ENCODE measurements at places on chromosomes 6 and 20.

- DNase-seq, result no peak
These were observed 75.0 kb downstream of the BCKDHB start for GRCh38 chr6:80181352-80182081.

DNA sequence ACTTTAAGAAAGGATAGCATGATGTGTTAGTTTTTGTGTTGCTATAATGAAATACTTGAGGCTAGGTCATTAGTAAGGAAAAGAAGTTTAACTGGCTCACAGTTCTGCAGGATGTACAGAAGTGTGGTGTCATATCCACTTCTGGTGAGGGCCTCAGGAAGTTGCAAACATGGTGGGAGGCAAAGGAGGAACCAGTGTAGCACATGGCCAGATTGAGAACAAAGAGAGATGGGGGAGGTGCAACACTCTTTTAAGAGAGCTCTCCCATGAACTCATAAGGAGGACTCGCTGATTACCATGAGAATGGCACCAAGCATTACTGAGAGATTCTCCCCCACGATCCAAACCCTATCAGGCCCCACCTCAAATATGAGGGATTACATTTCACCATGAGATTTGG lies 265.4 kb downstream of the RIMS1 start:
- DNase-seq, result no peak

DNA sequence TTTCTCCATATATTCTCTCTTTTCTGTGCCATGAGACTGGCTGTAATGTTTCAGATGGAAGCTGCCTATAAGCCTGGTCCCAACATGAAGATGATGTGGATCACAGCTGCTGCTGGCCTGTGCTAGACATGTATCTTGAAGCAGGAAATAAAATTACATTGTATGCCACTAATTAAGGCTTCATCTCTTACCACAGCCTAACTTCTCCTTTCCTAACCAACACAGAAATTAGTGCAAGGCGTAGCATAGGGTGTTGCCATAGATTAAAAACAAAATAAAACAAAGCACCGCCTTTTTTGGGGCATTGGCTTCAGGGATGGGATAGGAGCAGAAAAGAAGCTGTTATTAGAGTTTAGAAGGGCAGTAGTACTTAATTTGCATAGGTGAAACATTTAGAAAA lies 4.7 kb upstream of the SLC17A4 start:
- no peak for DNase-seq

GRCh38 chr6:452301-453067 lies 60.9 kb downstream of the IRF4 start:
- DNase-seq, result no peak

- DNase-seq, result no peak
These were observed 195.5 kb downstream of the MAFB start for GRCh38 chr20:40493549-40493948.

DNA sequence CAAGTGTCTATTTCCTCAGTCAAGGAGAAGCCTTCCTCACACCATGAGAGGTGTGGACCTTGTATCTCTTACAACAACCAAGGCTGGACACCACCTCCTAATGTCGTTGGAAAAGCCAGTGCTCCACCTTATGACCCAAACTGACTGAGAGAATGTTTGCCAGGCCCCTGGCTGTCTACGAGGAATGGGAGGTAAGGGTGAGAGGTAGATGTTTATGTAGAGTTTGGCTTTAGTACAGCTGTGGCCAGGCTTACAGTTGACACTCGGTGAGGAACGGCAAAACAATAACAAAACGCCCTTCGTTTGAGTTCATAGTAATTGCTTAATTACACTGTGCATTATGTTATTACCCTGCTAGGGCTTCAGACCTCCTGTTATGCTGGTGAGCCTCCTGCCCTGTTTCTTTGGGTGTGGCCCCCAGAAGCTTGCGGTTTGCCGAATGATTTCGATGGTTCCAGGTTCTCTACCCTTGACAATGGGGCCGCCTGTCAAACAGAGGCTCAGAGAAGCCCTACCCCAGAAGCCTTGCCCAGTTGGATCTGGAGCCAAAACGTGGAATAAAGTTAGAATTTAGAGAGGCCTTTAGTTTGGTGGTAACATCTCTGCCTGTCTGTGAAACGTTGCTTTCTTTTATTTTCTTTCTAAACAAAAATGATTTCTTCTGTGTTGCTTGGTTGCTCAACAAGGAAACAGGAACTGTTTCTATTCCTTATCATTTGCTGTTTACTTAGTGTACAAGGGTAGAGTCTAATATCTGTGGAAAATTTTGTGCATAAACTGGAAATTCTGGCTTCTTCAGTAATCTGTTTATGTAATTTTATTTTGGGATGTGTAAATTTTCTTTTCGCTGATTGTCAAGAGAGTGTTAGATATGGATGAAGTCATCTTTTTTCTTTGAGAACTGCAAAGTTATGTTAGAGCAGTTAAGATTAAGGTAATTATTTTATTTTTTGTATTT lies 60.4 kb upstream of the FOXQ1 start:
- DNase-seq, result no peak

DNA sequence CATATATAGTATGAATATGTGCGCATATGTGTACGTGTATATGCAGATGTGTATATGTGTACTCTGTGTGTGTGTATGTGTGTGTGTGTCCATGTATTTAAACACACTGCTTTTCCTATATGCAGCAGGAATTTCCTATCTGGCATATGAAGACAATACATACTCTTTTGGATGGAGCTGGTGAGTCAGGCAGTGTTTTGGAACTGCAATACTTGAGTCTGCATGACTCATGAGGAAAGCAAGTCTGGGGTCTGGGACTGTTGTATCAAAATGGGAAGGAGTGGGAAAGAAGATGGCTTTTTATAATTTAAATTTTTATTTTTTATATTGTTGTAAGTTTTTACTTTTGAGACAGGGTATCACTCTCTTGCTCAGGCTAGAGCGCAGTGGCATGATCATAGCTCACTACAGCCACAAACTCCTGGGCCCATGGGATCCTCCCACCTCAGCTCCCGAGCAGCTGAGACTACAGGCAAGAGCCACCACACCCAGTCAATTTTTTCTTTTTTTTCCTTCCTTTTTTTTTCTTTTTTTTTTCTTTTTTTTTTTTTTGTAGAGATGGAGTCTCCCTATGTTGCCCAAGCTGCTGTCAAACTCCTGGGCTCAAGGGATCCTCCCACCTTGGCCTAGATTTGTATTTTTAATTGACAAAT lies 72.2 kb downstream of the ATXN1 start:
- no peak for DNase-seq

DNA sequence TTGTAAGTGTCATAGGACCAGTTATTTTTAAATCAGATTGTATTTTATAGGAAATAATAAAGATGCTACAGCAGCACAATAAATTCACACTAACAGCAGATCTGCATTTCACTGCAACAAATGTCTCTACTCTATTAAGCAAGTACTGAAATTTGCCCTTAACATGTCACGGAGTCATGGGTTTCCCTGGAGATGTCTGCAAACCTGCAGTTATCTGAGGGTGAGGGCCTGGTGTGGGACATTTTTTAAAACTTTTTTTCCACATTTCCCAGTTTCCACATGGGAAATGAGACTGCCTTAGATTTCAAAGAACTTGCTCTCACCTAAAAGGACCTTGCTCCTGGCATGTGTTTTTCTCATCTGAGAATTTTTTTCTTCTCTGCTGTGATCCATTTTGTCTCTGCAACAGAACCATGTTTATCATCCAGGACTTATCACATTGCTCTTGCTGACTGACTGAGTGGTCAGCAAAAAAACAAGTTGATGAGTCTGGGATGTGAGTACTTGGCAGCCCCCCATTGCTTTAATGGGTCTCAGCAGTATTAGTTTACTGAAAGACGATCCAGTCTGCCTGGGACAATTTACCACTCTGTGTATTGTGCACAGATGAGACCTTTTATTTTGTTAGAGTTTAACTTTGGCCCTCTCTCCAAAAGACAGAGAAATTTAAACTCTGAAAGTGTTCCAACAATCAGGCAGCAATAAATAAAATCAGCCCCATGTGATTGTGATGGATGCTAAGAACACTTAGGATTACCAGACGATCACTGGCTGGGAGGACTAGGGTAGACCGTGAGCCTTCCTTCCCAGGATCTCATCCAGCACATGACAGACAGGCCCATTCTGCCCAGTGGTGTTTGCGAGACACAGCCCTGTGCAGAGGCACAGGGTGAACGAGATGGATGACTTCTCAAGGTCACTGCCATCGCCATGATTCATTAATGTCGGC lies 268.8 kb downstream of the BTBD9 start:
- no peak for DNase-seq

GRCh38 chr20:47315339-47316056 lies 41.0 kb downstream of the ZMYND8 start:
- DNase-seq, result no peak

DNA sequence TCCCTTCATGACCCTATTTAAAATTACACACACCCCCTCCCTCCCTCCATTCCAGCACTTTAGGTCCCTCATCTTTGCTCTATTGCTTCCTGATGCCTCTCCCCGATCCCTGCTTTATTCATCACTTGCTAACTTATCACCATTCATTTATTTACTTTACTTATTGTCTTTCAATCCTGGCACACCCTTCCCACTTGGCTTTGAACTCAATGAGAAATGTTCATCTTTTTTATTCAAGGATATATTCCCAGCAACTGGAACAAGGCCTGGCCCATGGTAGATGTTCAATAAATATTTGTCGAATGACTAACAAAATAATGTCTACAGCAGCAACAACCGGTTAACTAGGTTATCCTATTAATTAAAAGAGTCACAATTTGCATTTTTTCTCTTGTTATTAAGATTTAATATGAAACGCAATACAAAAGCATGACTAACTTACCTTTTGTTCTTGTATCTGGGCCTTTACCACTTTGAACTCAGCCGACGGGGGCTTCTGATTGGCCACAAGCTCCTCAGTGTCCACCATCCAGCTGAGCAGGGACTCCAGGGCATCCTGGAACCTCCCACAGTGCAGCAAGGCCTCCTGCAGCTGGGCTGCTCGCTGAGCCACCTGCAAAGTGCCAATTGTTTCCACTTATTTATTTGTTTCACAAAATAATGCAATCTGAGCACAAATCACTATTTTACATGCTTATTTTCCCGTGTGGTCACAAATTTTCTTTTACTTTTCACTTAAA lies 107.8 kb downstream of the DST start:
- no peak for DNase-seq

DNA sequence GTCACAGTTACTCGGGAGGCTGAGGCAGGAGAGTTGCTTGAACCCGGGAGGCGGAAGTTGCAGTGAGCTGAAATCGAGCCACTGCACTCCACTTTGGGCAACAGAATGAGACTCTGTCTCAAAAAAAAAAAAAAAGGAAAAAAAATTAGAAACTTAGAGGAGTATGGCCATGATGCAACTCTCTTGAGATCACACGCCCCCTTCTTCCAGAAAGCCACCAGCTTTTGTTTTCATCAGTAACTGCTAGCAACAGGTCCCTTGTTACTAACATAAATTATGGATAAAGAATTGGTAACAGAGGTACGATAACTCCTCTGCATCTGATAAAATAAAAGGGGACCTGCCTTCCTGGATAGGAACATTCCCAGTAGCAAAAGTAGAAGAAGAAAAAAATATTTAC lies 308.2 kb downstream of the CD83 start:
- DNase-seq, result no peak

DNA sequence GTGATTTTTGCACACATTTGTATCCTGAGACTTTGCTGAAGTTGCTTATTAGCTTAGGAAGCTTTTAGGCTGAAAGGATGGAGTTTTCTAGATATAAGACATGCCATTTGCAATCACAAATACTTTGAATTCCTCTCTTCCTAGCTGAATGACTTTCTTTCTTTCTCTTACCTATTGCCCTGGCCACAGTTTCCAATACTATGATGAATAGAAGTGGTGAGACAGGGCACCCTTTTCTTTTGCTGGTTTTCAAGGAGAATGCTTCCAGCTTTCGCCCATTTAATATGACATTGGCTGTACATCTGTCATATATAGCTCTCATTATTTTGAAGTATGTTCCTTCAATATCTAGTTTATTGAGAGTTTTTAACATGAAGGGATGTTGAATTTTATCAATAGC lies 409.6 kb upstream of the EPHA7 start:
- no peak for DNase-seq

GRCh38 chr20:16025084-16025483 lies 548.2 kb downstream of the KIF16B start:
- DNase-seq, result no peak

GRCh38 chr20:37533154-37533715 lies 5.6 kb upstream of the BLCAP start:
- no peak for DNase-seq

DNA sequence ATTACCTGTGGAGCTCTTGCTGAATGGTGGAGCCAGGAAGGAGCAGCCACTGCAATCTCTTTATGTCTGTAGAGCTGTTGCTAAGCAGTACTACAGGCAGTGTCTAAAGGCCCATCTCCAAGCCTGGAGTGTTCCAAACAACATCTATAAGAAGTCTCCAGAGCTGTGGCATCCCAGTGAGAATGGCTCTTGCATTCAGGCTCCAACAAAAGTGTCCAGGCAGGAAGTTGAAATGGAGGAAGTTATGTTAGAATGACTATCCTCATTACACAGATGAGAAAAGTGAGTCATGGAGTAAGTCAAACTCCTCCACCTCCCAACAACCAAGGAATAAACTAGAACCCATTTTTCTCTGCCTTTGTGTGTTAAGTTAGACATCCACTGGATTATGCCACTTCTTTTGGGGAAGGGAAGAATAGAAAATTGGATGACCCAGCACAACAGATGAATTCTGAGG lies 288.5 kb upstream of the STXBP5 start:
- DNase-seq, result no peak

- peak; percentile 17 for DNase-seq
These were observed 10.6 kb downstream of the CTCFL start for GRCh38 chr20:57514273-57514751.

GRCh38 chr20:5660346-5660745 lies 89.9 kb upstream of the SHLD1 start:
- DNase-seq, result no peak

- DNase-seq, result no peak
These were observed 113.9 kb upstream of the ZNF217 start for GRCh38 chr20:53707371-53708055.

All from stimulated activated CD4-positive, alpha-beta T cell treated with anti-CD3 and anti-CD28 coated beads, Interleukin-4, amount 100 ng/mL, for 1 hour (primary cell).